Placental epithelial cell (primary cell): ENCODE measurements at places on chromosomes 12 and 14. TPM values are rescaled to one million over a fixed set of nuclear protein-coding genes. Genes with fewer than 3 reads are reported as not detected.

CYP27B1 gene
- total RNA-seq: 2.9 and 3.9 TPM in 2 replicates

ABHD12B gene
- total RNA-seq: not detected in 2 replicates

COQ5 gene
- 28.3 and 29.4 TPM in 2 replicates for total RNA-seq

SSPN gene
- total RNA-seq: 2.4 and 3.9 TPM in 2 replicates

TIMM9 gene
- total RNA-seq: 28.7 and 45.1 TPM in 2 replicates

OR6C2 gene
- total RNA-seq: not detected in 2 replicates

PLA2G1B gene
- total RNA-seq: not detected in 2 replicates

OAS2 gene
- total RNA-seq: 0.39 and 0.54 TPM in 2 replicates

SPTB gene
- total RNA-seq: 0.39 and 0.98 TPM in 2 replicates

TMEM253 gene
- 0.33 TPM in 1 of 2 replicates, not detected in the other for total RNA-seq

LMO3 gene
- total RNA-seq: 0.22 TPM in 1 of 2 replicates, not detected in the other

TXNDC16 gene
- total RNA-seq: 2.7 and 4.3 TPM in 2 replicates

NEDD1 gene
- total RNA-seq: 11.0 and 26.5 TPM in 2 replicates

SLC25A21 gene
- 0.39 and 0.98 TPM in 2 replicates for total RNA-seq

ACRBP gene
- 1.6 TPM in 1 of 2 replicates, not detected in the other for total RNA-seq

NYNRIN gene
- total RNA-seq: 116 and 153 TPM in 2 replicates

FBLN5 gene
- 3.5 and 4.2 TPM in 2 replicates for total RNA-seq

MARK3 gene
- total RNA-seq: 88.7 and 98.3 TPM in 2 replicates

KRT75 gene
- not detected in 2 replicates for total RNA-seq

NAV3 gene
- total RNA-seq: 1.2 and 8.6 TPM in 2 replicates

SERPINA1 gene
- under 0.01 and 0.22 TPM in 2 replicates for total RNA-seq

CELA1 gene
- not detected in 2 replicates for total RNA-seq

GALNT4 gene
- 5.1 and 7.8 TPM in 2 replicates for total RNA-seq

HOXC12 gene
- total RNA-seq: not detected in 2 replicates

TAS2R30 gene
- 5.5 and 7.0 TPM in 2 replicates for total RNA-seq

LTB4R2 gene
- total RNA-seq: 6.3 and 6.8 TPM in 2 replicates

AQP2 gene
- total RNA-seq: not detected in 2 replicates

ANKS1B gene
- total RNA-seq: 3.9 and 8.0 TPM in 2 replicates

MEG3 gene
- 363 and 1,167 TPM in 2 replicates for total RNA-seq

ASCL1 gene
- not detected in 2 replicates for total RNA-seq

ISCA2 gene
- total RNA-seq: 13.1 and 18.1 TPM in 2 replicates

PKP2 gene
- total RNA-seq: 43.6 and 67.1 TPM in 2 replicates

RPS26 gene
- 265 and 520 TPM in 2 replicates for total RNA-seq

NUDT14 gene
- 16.5 and 36.9 TPM in 2 replicates for total RNA-seq

AVPR1A gene
- total RNA-seq: 0.33 and 0.39 TPM in 2 replicates

KRT3 gene
- not detected in 2 replicates for total RNA-seq

ENDOU gene
- total RNA-seq: 1.8 and 9.8 TPM in 2 replicates

SDSL gene
- 4.9 and 5.1 TPM in 2 replicates for total RNA-seq

OTX2 gene
- total RNA-seq: not detected in 2 replicates

RPL10L gene
- not detected in 2 replicates for total RNA-seq

CLEC2A gene
- total RNA-seq: 0.22 TPM in 1 of 2 replicates, not detected in the other
